Hindlimb muscle (tissue), 1 donor: ENCODE measurements at places on chromosomes 11 and 22. TPM values are rescaled to one million over a fixed set of nuclear protein-coding genes. Genes with fewer than 3 reads are reported as not detected.

GRCh38 chr11:66121466-66121865 lies 51.4 kb downstream of the PACS1 start:
- no peak for DNase-seq

DNA sequence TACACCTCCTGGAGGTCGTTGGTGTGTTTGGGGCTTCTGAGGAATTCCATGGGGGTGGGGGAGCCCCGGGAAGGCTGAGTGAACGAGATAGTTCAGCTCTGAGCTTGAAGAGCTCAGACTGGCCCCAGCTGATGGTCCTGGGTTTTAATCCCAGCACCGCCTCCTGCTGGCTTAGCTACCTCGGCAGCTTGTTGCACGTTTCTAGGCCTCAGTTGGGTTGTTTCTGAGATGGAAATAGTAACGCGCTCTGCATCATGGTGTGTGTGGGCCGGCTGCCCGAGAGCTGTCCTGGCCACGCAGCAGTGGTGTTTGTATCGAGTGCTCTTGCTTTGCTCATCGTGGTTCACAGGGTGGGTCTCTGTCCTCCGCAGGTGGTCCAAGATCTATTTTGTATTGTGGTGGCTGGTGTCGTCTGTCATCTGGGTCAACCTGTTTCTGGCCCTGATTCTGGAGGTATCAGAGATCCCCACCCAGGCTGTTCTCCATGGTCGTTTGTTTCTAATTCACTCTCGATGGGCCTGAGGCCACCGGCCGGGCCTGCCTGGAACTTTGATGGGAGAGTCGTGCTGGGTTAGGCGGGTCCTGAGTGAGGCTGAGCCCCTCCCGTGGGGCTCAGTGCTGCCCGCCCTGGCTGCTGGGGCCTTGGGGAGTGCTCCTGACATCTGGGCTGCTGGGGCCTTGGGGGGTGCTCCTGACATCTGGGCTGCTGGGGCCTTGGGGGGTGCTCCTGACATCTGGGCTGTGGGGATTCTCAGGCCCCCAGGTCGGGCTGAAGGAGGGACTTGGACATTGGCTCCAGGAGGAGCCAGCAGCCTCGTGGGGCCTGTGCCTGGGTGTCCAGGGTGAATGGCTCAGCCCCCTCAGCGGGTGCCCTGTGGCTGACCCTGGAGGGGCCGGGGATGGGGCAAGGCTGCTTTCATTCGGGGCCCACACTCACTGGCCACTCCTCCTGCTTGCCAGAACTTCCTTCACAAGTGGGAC lies 37.7 kb downstream of the TPCN2 start:
- peak; percentile 70 for DNase-seq

DNA sequence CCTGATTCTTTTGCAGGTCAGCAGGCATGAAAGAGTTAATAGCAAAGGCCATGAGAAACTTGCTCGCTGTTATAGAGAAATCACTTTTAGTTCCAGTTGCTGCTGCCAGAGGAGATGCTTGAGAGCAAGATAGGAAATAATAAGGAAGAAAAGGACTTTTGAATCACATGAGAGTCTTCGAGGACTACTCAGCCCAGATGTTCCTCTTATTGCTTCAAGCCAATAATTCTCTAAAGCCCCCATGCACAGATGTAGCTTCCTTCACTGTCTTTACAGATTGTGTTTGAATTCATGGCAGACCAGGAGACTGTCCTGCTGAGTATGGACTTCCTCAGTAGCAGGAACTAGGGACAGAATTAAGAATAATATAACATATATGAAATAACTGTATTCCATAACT lies 50.1 kb upstream of the OLFML1 start:
- peak; percentile 47 for DNase-seq

- DNase-seq: no peak
These were observed 462.4 kb upstream of the API5 start for GRCh38 chr11:42849362-42849761.

DNA sequence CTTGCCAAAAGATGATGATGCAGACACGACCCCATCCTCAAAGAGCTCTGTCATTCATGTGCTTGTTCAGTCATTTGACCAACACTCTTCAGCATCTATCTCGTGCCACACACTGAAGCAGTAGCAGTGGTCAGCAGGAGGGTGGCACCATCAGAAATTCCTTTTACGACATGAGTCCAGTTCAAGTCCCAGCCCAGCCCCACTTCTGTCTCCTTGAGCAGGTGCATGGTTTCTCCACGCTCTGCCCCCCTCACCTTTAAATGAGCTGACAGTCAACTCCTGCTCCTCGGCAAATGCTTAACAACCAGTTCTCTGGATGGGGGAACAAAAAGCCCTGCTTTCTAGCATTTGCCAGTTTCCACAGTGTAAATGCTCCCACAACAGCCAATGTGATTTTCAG lies 60.9 kb downstream of the SYN3 start:
- DNase-seq: no peak

GRCh38 chr22:45227645-45228400 lies 12.9 kb downstream of the KIAA0930 start:
- no peak for DNase-seq

SCN4B gene
- 3.7 TPM for polyA plus RNA-seq

DAGLA gene
- 8.2 TPM for polyA plus RNA-seq
